ENCODE measurements at places on chromosomes 16 and 17.

DNA sequence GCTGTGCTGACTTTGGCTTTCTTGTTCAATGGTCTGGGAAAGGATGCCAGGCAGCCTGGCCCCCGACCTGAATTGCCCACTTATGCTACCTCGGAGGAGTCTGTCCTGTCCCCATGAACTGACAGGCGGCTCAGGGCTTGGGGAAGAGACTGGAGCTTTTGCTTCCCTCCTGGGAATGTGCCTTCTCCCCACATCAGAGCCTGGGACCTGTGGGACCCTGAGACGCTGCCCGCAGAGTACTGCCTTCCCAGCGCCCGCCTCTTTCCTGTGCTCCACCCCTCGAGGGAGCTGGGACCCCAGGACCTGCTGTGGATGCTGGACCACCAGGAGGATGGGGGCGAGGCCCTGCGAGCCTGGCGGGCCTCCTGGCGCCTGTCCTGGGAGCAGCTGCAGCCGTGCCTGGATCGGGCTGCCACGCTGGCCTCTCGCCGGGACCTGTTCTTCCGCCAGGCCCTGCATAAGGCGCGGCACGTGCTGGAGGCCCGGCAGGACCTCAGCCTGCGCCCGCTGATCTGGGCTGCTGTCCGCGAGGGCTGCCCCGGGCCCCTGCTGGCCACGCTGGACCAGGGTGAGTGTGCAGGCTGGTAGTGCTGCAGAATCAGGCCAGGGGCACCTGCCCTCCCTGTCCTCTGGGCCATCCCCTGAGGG, 18.5 kb downstream of the FCSK start:
- no peak for DNase-seq

GRCh38 chr17:37661400-37662014, 18.3 kb upstream of the DDX52 start:
- no peak for DNase-seq

DNA sequence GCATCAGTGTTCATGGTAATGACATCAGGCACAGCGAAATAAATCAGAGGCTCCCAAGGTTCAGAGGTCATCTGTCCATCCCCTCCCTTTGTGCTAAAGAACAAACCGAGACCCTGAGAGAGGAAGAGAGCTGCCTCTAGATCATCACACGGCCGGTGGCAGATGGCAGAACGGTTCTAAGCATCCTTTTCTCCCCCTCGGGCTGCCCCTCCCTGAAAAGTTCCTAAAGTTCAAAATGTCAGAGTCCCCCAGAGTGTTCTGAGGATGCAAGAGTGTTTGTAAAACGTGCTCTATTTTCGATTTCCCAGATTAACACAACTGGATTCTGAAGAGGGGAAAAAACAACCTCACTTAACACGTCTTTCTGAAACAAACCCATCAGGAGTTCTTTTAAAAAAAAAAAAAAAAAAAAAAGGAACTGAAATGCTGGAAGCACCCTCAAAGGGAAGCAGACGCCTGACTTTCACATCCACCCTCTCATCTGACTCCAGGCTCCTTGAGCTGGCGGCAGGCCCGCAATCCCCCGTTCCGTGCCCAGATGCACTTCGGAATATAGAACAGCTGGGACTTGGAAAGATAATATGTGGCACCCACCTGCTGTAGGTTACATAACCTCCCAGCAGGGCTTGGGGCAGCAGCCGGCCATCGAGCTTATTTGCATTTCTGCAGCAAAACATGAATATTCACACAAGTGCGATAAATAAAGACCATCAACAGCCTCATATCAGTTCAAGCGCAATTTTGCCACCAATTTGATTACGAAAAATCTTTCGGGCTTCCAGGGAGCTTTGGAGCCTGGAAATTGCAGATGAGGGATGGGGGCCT, 115.5 kb upstream of the SMURF2 start:
- no peak for DNase-seq

GRCh38 chr17:75902406-75902805, 2.3 kb downstream of the MRPL38 start:
- no peak for DNase-seq

- DNase-seq = no peak
These were observed 107.0 kb downstream of the RMI2 start for GRCh38 chr16:11452298-11452697.

DNA sequence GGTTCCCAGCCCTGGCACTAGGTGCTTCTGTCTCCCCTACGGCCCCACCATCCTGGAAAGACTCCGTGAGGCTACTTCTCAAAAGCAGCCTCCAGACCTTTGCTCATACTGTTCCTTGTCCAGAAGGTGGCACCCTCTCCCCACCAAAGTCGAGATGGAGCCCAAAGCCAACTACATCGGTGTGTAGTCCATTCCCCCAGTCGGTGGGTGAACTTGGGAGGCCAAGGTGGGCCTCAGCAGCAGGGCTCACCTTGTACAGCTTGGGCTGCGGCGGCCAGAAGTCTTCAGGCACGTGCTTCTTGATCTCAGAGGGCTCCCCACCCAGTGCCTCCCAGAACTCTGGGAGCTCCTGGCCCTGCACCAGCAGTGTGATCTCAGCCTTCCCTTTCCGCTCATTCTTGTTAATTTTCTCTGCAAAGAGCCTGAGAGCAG, 10.2 kb downstream of the FLII start:
- DNase-seq = no peak

DNA sequence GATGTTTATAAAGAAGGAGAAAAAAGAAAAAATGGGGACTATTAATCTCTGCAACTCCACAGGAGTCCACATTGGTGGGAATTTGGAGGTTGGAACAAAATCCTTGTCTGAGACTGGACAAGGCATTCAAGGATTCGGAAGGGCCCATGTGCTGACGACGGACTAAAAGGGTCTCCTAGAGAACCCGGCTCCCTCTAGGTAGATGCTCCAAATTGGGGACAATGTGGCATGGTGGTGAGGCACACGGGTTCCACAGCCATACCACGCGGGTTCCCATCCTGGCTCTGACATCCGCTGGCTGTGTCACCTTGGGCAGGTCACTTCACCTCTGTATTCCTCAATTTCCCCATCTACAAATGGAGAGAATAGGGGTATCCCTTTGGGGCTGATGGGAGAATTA, 227.4 kb downstream of the C16orf78 start:
- DNase-seq = no peak

GRCh38 chr17:70119983-70120382, 45.0 kb downstream of the KCNJ16 start:
- no peak for DNase-seq

- DNase-seq = peak; percentile 89
These were observed at the start of the genes DCUN1D3 and LYRM1 for GRCh38 chr16:20900299-20901067. TSS of gene DCUN1D3 (minus strand) at chr16:20900358. CDS start at chr16:20862538, 37,820 bp downstream. TSS of gene LYRM1 (plus strand) at chr16:20900771. CDS start at chr16:20915556, 14,785 bp downstream.

- no peak for DNase-seq
These were observed 178.3 kb downstream of the PMP22 start for GRCh38 chr17:15086776-15087295.

- DNase-seq = no peak
These were observed 100.3 kb downstream of the ADCY9 start for GRCh38 chr16:4016005-4016352.

DNA sequence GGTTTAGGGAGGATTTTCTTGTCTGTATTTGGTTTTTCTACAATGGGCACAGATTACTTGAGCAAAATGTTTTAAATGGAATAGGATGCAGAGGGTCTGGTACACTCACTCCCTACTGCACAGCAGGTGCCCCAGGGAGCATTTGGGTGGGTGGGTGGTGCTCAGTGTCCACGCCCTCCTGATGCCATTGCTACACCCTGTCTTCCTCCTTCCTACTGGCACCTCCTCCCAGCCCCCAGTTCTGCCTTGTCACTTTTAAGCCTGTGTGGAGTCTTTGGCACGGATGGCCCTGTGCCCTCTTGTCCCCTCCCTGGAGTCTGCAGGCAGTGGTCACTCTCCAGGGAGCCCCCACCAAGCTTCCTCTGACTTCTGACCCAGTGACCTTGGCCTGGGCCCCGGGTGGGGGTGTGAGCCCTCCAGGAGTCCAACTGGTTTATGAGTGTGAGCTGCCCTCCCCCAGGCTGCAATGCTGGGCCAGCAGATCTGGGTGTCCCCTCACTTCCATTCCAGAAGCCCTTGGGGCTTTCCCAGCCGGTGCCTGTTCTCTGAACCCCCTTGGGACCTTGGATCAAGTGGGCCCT, 15.5 kb downstream of the LLGL2 start:
- DNase-seq = no peak

- no peak for DNase-seq
These were observed 114.6 kb upstream of the NOG start for GRCh38 chr17:56478836-56479447.

GRCh38 chr17:77196251-77196650, 55.5 kb downstream of the SEC14L1 start:
- DNase-seq = no peak

DNA sequence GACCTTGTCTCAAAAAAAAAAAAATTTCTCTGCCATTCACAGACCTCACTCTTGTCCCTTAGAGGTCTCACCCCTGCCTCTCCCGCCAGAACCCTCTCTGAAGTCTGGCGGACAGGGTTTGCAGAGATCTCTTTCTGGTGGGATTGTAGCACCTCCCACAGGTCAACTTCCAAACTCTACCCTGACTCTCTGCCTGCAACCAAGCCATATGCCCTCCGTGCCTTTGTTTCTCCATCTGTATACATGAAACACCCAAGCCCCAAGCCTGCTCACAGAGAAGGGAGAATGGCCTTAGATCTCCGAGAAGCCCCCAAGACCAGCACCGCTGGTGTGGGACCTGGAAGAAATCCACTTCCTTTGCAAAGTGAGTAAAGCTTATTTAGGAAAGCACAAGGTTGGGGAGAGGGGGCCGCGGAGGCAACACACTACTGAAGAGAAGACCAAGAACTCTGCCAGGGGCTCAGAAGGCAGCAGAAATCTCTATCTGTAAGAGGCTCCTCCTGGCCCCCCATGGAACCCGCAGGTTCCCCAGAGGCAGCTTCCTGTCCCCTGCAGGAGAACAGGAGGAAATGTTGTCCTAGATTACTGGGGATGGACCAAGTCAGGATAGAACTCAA, 219.9 kb downstream of the C16orf78 start:
- DNase-seq = no peak

GRCh38 chr16:65244787-65245186, 122.9 kb upstream of the CDH11 start:
- DNase-seq = no peak

GRCh38 chr17:55005520-55005919, 37.0 kb downstream of the STXBP4 start:
- no peak for DNase-seq

DNA sequence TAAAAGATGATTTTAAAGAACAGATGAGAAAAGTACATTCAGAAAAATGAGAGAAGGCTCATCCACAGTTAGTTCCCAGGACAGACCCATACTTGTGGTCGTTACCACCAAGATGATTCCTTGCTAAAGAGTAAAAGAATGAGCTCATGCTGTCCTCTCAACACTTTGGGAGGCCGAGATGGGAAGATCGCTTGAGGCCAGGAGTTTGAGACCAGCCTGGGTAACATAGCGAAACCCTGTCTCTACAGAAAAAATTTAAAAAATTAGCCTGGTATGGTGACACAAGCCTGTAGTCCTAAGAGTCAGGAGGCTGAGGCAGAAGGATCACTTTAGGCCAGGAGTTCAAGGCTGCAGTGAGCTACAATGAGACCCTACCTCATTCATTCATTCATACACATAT, 60.7 kb upstream of the CNEP1R1 start:
- DNase-seq = no peak

Measured in stimulated activated CD4-positive, alpha-beta T cell treated with anti-CD3 and anti-CD28 coated beads, TNF-alpha, amount 100 ng/mL, for 48 hours (primary cell).